ENCODE measurements at places on chromosomes 2 and 18.

- no peak for DNase-seq
These were observed 38.8 kb upstream of the ERMN start for GRCh38 chr2:157364257-157364974.

DNA sequence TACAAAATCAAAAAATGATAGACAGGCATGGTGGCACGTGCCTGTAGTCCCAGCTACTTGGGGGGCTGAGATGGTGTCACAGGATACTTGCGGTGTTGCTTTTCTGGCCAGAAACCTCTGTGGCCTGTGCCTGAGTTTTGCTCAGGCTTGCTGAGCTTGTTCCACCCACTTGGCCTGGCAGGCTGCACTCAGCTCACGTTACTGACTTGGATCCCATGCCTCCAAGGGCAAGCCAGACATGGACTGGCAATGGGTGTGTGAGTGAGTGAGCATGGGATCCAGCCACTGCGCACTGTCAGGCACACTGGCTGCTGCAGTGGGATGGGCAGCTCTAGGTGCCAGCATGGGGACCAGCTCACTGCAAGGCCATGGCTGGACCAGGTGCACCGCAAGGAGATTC is 67.9 kb downstream of the NCAPH start:
- no peak for DNase-seq

DNA sequence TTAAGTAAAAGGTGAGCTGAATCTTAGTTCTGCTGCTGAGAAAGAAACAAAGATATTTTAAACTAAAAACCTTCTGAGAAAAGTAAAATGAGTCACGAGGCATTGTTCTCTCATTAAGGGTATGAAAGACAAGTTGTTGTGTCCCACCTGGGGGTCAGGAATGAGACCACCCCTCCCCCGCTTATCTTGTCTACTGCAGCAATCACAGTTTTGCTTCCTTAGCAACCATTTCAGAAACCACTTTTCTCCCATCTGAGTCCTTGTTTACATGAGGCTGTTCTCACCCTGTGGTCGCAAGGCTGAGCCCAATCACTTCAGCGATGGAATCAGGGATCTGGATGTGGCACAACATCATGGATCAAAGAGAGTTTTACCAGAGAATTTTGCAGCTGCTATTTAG is 377.6 kb upstream of the NETO1 start:
- no peak for DNase-seq

- DNase-seq = no peak
These were observed 101.0 kb downstream of the FAM210A start for GRCh38 chr18:13625355-13625754.

GRCh38 chr2:150802635-150803034 is 315.2 kb upstream of the RND3 start:
- no peak for DNase-seq
